Amniotic stem cell (primary cell): ENCODE measurements at places on chromosomes 1 and 21.

DNA sequence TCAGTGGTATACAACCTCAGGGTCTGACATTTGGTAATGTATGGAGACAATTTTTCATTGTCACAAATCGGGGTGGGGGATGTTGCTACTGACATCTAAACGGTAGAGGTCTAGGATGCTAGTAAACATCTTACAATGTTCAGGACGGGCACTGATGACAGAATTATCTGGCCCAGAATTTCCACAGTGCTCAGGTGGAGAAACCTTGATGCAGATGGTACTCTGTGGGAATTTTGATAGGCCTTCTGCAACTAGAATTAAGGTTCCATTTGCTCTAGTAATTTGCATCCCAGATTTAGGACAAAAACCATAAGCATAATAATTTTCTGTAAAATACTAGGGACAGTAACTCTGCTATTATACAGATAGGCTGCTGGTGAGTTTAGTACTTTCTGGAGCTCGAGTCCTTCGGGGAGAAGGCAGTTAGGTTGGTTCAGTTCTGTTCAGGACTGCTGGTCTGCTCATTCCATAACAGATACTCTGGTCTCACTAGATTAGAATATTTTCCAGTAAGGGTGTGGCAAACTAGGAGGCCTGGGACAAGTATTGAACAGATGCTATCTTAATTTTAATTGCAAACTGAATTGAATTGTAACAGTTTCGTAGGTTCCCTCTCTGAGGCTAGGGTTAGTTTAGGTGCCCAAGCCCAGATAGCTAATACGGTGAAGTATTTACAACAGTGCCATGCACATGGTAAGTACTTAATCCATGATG lies 11.4 kb downstream of the METTL13 start:
- DNase-seq: no peak

DNA sequence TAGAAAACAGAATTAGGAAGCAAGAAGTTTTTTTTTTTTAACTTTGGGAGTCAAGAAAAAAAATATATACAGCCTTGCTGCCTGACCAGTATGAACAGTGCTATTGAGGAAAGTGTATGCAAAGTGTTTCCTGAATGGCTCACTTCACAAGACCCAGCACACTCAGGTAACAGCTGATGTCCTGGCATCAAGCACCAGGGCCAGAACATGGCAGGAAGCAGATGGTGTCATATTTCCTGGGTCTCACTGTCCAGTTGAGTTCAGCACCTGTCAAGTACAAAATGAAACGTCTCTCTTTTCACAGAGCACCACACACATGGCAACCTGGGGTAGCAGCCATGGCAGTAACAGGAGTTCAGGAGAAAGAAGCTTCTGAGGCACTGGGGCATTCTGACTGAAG lies 372.3 kb downstream of the TTLL7 start:
- DNase-seq: no peak

DNA sequence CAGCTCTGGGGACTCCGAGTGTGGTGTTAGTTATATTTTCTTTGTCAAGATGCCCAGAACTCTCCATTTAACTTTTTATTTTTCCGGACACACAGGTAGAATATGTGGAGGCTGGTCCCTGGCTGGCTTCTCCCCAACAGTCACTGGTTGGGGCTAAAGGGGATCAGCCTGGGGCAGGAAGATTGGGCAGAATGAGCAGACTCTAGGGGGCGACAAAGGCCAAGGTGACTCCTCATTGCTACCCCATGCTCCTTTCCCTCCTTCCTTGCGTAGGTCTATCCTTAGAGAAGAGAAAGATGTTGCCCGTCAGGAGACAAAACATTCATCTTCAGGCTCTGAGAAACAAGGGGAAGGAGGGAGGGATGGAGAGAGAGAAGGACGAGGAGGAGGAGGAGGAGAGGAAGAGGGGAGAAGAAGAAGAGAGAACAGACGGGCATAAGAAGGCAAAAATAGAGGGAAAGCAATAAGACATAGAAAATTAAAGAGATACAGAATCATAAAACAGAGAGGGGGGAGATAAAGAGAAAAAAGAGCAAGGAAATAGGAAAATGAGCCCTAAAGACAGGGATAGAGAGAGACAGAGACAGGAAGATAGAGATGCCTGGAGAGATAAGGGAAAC lies 89.9 kb downstream of the FOXD2 start:
- no peak for DNase-seq

DNA sequence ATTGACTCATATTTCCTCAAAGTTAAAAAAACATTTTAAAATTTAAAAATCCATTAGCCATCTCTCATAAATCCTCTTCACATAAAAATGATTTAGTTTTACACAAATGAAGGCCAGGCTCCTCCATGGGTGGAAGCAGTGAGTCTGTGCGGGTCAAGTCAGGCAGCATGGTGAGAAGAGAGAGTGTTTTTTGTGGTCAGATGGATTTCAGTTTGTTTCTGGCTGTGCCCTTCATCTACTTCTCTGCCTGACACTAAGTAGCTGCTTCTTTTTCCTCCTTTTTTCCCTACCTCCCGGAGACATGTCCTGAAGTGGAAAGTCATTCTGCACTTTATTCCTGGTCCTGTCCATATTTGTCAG lies 10.3 kb downstream of the PLA2G4A start:
- DNase-seq: no peak

GRCh38 chr1:46026531-46026930 lies 105.9 kb downstream of the PIK3R3 start:
- no peak for DNase-seq

DNA sequence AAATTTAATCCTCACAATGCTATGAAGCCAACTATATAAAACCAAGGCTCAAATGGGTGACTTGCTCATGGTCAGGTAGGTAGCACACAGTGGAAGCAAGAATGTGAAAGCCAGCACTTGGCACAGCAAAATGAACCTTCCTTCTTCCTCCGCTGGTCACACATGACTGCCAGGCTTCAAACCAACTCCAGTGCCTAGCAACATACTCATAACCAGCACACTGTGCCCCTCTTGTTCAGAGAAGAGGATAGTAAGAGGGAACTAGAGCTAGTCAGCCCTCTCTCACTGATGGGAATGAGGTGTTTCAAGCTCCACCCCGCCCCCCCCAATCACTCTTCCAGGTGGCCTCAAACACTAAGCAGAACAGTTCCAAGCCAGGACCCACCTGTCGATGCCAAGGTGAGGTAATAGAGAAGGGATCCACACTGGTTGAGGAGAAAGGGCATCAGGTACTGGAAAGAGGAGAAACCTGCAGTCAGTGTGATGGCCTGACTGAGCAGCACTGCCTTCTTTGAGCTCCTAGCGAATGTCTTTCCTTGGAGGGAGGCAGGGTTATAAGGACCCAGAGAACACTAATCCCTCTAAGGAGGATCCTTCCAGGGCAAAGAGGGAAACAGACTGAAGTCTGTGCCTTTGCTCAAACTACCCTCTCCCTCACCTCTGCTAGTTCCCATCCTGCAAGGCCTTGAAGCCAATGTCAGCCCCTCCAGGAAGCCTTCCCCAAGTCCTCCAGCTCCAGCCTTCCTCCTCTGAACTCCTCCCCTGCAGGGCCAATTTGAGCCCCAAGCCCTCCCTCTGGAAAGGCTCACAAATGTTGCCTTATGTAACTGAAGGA lies 1.2 kb downstream of the TMEM234 start:
- DNase-seq: no peak

GRCh38 chr1:10204003-10204642 lies 6.2 kb upstream of the KIF1B start:
- no peak for DNase-seq

- no peak for DNase-seq
These were observed 24.6 kb downstream of the SORT1 start for GRCh38 chr1:109373126-109373525.

DNA sequence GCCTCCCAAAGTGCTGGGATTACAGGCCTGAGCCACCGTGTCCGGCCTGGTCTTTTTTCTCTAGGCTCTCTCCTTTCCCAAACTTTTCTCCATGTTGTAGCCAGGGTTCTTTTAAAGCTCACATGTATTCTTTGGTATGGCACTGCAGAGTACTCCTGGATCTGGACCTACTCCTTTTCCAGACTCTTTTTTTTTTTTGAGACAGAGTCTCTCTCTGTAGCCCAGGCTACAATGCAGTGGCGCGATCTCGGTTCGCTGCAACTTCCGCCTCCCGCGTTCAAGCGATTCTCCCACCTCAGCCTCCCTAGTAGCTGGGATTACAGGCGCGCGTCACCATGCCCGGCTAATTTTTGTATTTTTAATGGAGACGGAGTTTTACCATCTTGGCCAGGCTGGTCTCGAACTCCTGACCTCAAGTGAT lies 602 bp upstream of the MED18 start:
- DNase-seq: no peak

- no peak for DNase-seq
These were observed 110.5 kb downstream of the MAST2 start for GRCh38 chr1:45913731-45914501.

DNA sequence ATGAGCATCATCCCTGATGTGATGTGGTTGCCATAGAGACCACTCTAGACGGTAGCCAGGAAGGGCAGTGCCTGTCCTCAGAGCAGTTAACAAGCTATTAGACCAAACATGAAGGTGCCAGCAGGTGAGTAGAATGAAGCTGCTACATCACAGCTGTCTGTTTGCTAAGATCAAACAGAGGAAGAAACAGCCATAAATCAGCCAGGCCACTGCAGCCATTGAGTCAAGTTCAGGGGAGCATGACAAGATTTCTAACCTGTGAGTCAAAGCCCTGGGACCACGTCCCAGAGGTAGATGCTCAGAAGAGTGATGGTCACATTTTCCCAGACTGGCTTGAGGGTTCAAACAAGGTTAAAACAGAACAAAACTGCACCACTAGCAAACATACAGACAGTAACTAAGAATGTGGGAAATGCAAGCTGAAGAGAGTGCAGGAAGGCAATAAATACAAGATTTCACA lies 450.6 kb upstream of the DAB1 start:
- DNase-seq: no peak

GRCh38 chr21:22855581-22855980 lies 1857.4 kb downstream of the NCAM2 start:
- no peak for DNase-seq

DNA sequence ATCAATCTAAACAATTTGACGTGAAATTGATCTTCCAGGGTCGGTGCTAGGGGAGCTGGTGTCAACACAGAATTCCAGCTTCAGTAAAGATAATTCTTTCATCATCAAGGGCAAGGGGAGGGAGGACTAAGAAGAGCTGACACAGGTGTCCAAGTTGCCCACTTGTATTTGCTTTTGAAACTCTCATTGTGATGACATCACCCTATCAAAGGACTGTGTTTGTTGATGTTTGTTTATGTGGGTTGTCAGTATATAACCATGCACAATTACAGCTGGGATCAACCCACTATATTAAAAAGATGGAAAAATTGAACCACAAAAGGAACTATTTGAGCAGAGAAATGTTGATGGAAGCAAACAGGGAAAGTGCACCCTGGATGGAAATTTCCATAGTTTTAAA lies 48.8 kb downstream of the ZC3H11B start:
- no peak for DNase-seq

GRCh38 chr21:46549650-46550049 lies 55.2 kb downstream of the S100B start:
- DNase-seq: no peak

DNA sequence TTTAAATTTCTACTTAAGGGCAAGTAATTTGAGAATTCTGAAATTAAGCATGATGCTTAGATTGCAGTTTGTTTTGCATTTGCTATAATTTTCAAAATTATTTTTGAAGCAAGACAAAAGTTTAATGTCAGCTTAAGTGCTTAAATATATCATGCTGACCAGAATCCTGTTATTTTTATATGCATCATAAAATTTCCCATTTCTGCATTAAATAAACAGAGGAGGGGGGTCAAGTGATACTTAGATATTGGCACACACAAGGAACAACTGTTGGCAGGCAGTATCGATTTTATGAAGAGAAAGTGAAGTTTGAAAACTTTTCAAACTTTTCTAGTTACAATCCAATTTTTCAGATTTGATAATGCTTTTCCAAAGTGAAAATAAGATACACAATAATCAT lies 61.0 kb downstream of the MIER1 start:
- no peak for DNase-seq

DNA sequence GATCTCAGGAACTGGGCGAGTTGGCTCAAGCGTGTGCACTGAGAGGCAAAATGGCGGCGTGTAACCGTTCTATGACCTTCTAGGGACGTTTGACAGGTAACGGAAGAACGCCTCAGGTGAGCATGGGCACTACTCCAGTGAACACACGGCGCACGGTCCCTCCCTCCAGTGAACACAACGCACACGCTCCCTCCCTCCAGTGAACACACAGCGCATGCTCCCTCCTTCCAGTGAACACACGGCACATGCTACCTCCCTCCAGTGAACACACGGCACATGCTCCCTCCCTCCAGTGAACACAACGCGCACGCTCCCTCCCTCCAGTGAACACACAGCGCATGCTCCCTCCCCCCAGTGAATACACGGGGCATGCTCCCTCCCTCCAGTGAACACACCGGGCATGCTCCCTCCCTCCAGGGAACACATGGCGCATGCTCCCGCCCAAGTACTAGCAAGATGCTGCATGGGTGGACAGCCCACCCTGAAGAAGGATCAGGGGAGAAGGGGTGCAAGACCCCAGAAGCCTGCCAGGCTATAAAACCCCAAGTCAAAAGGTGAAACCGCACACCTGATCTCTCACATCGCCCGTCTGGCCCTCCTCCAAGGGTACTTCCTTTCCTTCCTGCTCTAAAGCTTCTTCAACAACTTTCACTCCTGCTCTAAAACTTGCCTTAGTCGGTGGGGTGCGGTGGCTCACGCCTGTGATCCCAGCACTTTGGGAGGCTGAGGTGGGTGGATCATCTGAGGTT lies 3.5 kb downstream of the C1orf159 start:
- DNase-seq: no peak

GRCh38 chr1:2381741-2382620 lies 9.4 kb downstream of the MORN1 start:
- peak; percentile 18 for DNase-seq

DNA sequence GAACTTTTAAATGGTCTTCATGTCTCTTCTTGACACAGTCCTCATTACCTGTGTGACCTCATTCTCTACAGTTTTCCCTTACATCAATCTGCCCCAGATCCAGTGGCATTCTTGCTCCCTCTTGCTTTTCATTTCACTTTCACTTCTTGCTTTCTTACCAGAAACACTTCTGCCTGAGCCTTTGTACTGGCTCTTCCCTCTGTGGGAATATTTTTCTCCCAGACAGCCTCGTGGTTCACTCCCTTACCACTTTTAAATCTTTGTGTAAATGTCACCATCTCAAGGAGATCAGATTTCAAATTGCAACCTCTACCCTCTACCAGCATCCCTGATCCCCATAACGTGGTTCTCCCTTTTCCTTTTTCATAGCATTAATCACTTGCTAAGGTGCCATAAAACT lies 73.2 kb downstream of the DISC1 start:
- DNase-seq: no peak

GRCh38 chr1:41503538-41504113 lies 19.1 kb upstream of the EDN2 start:
- no peak for DNase-seq

GRCh38 chr1:108570128-108570527 lies 10.2 kb downstream of the EEIG2 start:
- no peak for DNase-seq

- no peak for DNase-seq
These were observed 105.0 kb downstream of the LEPR start for GRCh38 chr1:65525266-65526048.

- DNase-seq: peak; percentile 9
These were observed 49.0 kb downstream of the SIM2 start for GRCh38 chr21:36747815-36748383.

- no peak for DNase-seq
These were observed 573.3 kb upstream of the NCAM2 start for GRCh38 chr21:20424943-20425342.
